ENCODE measurements at places on chromosomes 5 and 9. TPM values are rescaled to one million over a fixed set of nuclear protein-coding genes. Genes with fewer than 3 reads are reported as not detected.
A peak's percentile ranks its signal among the peaks of the same experiment; 100 is the strongest.

Gene RLN1
- total RNA-seq = 0.53 TPM

Gene OR1K1
- total RNA-seq = not detected

- no peak for DNase-seq
Observed at GRCh38 chr9:133140174-133140505, 19.1 kb upstream of the RALGDS start.

GRCh38 chr9:127121628-127122175 is 733 bp downstream of the ANGPTL2 start:
- peak; percentile 19 for DNase-seq

DNA sequence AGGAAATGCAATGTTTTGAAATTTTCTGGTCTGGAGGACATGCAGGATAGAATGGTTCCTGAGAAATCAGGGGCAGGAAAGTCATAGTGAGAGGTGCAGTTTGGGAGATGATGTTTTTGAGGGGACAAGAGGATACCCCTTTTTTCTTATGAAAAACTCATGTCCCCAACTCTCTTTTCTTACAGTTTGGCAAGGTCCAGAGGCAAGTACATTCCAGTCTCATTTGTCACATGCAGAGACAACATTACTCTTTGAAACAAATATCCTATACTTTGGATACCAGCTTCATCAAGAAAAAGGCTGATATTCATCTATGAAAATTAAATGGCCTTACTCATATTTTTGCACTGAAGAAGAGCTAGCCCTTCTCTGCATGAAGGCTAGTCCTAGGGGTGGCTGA is 48.2 kb downstream of the EQTN start:
- no peak for DNase-seq

DNA sequence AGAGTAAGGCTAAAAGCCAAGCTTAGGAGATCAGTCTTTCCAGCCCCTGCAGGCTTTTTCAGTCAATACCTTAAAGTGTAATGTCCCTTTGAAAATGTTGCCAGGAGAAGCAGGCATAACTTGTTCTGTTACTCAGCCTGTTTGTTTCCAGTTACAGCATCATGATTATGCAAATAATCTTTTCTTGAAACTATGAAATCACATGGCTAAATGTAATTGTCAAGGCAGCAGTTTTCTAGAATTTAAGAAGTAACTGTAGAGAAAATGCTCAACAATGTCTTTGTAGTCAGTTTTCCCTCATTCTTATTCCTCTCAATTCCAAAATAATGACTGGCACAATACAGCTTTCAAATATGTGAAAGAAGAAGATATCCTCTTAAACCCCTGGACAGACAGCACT is 1.9 kb upstream of the GPR107 start:
- DNase-seq = no peak

DNA sequence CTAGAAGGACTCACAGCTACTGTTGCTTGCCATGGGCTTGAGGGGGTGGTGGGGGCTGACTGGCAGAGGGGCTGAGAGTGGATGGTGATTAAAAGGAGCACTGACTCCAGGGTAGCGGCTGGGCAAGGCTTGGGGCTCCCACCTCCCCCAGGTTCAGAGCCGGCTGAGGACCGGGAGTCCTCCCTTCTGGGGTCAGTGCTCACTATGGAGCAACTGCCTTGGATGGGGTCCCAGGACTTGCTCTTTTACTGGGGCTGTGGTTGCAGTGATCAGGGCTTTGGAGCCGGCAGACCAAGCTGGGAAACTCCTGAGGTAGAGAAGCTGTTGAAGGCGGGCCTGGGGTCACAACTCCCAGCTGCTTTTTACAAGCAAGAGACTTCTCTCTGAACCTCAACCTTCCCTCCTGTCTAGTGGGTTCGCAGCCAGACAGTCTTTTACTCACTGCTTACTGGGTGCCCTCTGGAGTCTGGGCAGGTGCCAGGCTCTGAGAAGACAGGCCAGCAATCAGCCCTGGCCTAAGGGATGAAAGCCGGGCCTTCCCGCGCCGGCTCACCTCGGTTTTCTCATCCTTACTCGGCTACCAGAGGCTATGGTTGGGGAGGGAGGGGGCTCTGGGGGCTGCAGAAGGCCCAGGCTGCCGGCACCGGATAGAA is 795 bp upstream of the ASS1 start:
- DNase-seq = no peak

All from astrocyte (in vitro differentiated cells and primary cell).